NCI-H1417 (cell line): ENCODE measurements at places on chromosomes 11 and 22.

- no peak for DNase-seq
Observed at GRCh38 chr11:76041208-76041607, 165.1 kb downstream of the WNT11 start.

DNA sequence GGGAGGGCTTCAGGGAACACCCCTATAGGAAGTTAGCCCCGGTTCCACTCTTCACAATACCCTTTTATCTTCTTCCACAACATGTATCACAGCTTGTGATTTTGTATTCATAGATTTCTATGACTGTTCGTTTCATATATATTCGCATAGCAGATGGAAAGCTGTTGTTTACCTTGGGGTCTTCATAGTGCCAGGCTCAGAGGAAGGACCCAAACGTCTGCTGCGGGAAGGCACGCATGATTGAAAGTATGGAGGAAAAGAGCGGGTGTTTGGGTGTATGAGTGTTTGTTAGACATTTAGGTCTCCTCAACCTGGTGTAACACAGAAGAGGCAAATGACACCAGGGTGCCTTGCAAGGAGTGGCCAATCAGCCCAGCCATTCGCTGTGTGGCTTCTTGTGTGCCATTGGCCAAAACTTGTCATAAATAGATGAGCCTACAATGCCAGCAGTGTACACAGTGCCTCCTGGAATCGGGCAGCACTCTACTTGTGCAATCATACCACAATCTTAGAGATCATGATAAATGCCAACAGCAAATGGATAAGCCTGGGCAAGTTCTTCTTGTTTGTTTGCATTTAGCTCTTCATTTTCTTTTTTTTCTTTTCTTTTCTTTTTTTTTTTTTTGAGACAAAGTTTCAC, 10.9 kb upstream of the ADA2 start:
- no peak for DNase-seq

- DNase-seq = peak; percentile 79
Observed at GRCh38 chr11:60899046-60899936, 7.1 kb downstream of the PRPF19 start.

- DNase-seq = no peak
Observed at GRCh38 chr11:79332017-79332416, 108.8 kb downstream of the TENM4 start.

- DNase-seq = peak; percentile 5
Observed at GRCh38 chr22:22110548-22111266, 128.1 kb upstream of the TOP3B start.

GRCh38 chr22:17149076-17149815, 9.8 kb downstream of the HDHD5 start:
- no peak for DNase-seq
